ENCODE measurements at places on chromosomes 12 and 14. TPM values are rescaled to one million over a fixed set of nuclear protein-coding genes. Genes with fewer than 3 reads are reported as not detected.

Gene SMIM41
- total RNA-seq = 1.1 TPM

Gene KRT78
- not detected for total RNA-seq

Gene MSI1
- total RNA-seq = not detected

Gene PLEK2
- total RNA-seq = 35.3 TPM

Gene PMEL
- 4.0 TPM for total RNA-seq

Gene CCDC196
- not detected for total RNA-seq

Gene SSTR1
- 13.4 TPM for total RNA-seq

DNA sequence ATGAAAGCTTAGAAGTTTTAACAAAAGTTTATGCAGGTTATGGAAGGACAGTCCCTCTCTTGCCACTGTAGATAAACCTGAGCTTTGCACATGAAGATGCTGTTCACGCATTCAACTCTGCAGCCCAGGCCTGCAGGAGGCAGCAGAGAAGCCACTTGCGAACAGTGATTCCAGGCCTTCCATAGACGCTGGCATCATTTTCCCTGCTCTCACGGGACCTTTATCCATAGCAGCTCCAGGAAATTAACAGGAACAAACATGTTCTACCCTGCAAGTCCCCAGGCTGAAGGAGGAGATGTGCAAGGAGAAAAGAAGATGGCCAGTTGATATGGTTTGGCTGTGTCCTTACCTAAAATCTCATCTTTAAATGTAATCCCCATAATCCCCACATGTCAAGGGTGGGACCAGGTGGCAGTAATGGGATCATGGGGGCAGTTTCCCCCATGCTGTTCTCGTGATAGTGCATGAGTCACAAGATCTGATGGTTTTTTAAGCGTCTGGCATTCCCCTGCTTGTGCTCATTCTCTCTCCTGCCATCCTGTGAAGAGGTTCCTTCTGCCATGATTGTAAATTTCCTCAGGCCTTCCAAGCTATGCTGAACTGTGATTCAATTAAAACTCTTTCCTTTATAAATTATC is 2.0 kb downstream of the ERP27 start:
- no peak for DNase-seq
- H3K27ac ChIP-seq = no peak overlapping the region
- no peak overlapping the region for H3K4me3 ChIP-seq
- peaks cover 9% of the 10 kb centered on the region for H3K4me1 ChIP-seq

- DNase-seq = no peak
- H3K27ac ChIP-seq = no peak overlapping the region
- no peaks in the 10 kb centered on the region for H3K4me1 ChIP-seq
Measured at GRCh38 chr12:59904874-59905521, 309.2 kb downstream of the SLC16A7 start.

- H3K36me3 ChIP-seq = no peaks in the 10 kb centered on the region
- H3K4me3 ChIP-seq = no peak overlapping the region
- DNase-seq = no peak
- H3K4me1 ChIP-seq = peaks cover 4% of the 10 kb centered on the region
- no peak overlapping the region for H3K27ac ChIP-seq
- H3K27me3 ChIP-seq = no peaks in the 10 kb centered on the region
Measured at GRCh38 chr12:31227401-31227981, 98.5 kb downstream of the SINHCAF start.

DNA sequence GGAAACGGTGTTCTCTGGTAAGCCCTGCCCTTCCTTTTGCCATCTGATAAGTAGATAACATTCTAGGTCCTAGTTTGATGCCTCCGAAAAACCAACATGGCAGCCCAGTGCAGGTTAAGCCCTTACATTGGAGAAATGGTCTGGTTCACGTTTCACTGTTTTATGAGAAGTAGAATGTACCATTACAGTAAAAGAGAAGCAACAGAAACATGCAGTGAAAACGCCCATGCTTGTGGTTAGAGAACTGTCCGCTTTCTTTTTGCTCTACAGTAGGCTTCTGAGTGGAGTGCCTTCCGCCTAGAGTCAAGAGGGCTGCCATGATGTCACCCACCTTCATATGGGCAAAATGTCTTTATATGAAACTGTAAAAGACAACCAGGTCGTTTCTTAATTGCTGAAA is 190.4 kb upstream of the BCL2L14 start:
- DNase-seq = no peak
- H3K4me3 ChIP-seq = no peak overlapping the region
- no peak overlapping the region for H3K27ac ChIP-seq
- no peaks in the 10 kb centered on the region for H3K27me3 ChIP-seq
- H3K4me1 ChIP-seq = peaks cover 77% of the 10 kb centered on the region
- peaks cover 17% of the 10 kb centered on the region for H3K36me3 ChIP-seq

DNA sequence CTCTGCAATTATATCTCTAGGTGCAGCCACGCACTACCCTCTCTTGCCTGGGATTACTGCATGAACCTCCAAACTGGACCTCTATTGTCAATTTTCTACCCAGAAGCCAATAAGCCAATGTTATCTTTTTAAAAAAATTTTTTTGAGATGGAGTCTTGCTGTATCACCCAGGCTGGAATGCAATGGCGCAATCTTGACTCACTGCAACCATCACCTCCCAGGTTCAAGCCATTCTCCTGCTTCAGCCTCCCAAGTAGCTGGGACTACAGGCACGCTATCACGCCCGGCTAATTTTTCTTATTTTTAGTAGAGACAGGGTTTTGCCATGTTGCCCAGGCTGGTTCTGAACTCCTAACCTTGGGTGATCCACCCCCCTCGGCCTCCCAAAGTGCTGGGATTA is 11.2 kb upstream of the PXN start:
- no peak overlapping the region for H3K27ac ChIP-seq
- no peak for DNase-seq
- H3K27me3 ChIP-seq = no peaks in the 10 kb centered on the region
- no peaks in the 10 kb centered on the region for H3K4me1 ChIP-seq
- no peaks in the 10 kb centered on the region for H3K36me3 ChIP-seq

DNA sequence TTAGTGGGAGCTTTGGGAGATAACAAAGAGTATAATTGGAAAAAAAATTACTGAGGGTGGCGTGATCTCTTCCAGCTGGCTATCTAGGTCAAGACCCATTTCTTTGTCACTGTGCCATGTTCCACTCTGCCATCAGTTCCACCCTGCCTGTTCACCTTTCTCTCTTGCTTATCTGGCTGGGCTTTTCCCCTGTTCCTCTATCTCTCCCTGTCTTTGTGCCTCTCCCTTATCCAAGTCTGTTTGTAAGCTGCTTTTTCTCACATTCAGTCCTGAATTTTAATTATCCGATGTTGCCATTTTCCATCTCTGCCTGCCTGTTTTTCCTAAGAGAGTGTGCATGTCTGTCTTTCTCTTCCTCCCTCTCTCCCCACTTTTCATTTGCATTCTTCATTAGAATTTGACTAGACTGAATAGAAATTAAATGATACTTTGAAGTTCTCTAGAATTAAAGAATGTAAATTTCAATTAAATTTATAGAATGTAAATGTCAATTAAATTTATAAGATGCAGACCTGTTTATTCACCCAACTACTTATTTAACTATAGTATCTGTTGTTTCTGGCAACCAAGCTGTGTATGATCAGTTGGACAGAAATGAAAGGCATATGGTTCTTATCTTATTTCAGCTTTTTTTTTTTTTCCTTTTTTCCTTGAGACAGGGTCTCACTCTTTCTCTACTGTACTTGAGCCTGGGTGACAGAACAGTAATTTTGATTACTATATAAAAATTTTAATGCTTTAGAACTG is 40.9 kb upstream of the A2ML1 start:
- no peak for DNase-seq
- H3K4me1 ChIP-seq = no peaks in the 10 kb centered on the region
- H3K4me3 ChIP-seq = no peak overlapping the region
- H3K27me3 ChIP-seq = no peaks in the 10 kb centered on the region
- H3K36me3 ChIP-seq = no peaks in the 10 kb centered on the region
- no peak overlapping the region for H3K27ac ChIP-seq

DNA sequence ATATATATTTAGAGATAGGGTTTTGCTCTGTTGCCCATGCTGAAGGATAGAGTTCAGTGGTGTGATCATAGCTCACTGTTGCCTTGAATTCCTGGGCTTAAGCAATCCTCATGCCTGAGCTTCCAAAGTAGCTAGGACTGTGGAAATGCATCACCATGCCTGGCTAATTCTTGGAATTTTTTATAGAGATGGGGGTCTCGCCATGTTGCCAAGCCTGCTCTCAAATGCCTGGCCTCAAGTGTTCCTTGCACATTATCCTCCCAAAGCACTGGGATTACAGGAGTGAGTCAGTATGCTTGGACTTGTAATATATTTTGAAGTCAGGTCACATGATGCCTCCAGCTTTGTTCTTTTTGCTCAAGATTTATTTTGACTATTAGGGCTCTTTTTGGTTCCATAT is 178.0 kb downstream of the RPAP3 start:
- H3K27ac ChIP-seq = no peak overlapping the region
- no peaks in the 10 kb centered on the region for H3K36me3 ChIP-seq
- no peak overlapping the region for H3K4me3 ChIP-seq
- DNase-seq = no peak
- no peaks in the 10 kb centered on the region for H3K4me1 ChIP-seq

- no peaks in the 10 kb centered on the region for H3K4me1 ChIP-seq
- no peaks in the 10 kb centered on the region for H3K36me3 ChIP-seq
- H3K27ac ChIP-seq = no peak overlapping the region
- H3K4me3 ChIP-seq = no peak overlapping the region
- DNase-seq = no peak
Measured at GRCh38 chr14:38073641-38074040, 134.1 kb upstream of the SSTR1 start.

DNA sequence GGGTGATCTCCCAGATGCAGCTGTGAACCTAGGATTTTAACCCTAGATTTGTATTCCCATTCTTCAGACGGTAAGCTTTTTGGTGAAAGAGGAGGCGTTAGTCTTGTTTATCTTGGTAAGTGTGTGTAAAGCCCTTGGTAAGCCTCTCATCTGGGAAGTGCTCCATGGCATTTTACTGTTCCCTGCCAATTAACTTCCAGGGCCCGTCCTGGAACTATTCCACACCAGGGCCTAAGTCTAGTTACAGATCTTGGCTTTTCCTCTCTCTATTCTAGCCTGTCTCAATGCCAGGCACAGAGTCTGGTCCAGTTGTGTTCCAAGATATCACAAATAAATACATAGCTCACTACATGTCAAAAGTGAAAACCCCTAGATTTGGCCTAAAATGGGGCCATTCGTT is 42.4 kb downstream of the YEATS4 start:
- H3K36me3 ChIP-seq = no peaks in the 10 kb centered on the region
- no peak overlapping the region for H3K4me3 ChIP-seq
- no peak overlapping the region for H3K27ac ChIP-seq
- no peak for DNase-seq

DNA sequence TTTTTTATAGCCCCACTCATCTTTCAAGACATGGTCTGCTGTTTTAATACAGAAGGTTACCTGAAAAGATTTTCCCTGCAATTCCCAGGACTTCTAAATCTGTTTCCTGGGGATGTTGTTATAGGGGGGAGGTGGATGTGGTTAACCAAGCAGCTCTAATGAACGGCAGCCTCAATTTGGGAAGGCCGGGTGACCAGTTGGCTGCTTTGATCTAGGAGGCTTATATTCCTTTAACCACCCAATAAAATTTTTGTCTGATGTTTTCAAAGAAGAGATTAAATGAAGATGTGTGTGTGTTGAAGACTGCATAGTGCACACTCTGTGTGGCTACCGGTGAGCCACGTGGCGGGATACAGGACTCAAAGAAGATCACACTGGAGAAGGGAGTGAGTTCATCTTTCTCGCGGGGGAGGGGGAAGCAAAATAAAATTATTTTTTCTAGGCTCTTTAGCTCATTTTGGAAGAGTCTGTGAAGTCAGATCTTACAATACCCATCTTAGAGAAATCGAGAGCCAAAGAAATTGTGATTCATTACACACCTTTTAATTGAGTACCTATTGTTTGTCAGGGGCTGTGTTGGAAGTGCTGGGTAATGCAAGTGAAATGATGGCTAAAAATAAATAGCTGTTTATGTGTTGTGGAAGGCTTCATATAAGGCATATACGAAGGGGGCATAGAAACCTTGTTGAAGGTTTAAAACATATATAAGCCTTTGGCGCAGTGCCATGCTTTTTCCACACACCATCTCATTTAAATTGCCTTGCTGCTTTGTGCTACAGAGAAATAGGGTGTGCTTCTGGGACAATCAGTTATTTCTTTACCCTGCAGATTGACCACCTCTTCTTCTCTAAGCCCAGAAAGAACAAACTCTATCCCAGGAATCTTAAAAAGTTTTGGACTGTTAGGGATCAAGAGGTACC is 18.5 kb downstream of the ELK3 start:
- H3K4me3 ChIP-seq = no peak overlapping the region
- no peak for DNase-seq
- peaks cover 9% of the 10 kb centered on the region for H3K36me3 ChIP-seq
- H3K4me1 ChIP-seq = peaks cover 34% of the 10 kb centered on the region

GRCh38 chr12:24537083-24537860 is 411.6 kb downstream of the BCAT1 start:
- peak overlapping the region; percentile 12 for H3K4me3 ChIP-seq
- peaks cover 38% of the 10 kb centered on the region for H3K4me1 ChIP-seq
- DNase-seq = peak; percentile 23
- no peaks in the 10 kb centered on the region for H3K27me3 ChIP-seq

GRCh38 chr12:73867147-73867546 is 670.5 kb upstream of the ATXN7L3B start:
- no peak for DNase-seq
- no peaks in the 10 kb centered on the region for H3K27me3 ChIP-seq
- no peaks in the 10 kb centered on the region for H3K36me3 ChIP-seq
- H3K27ac ChIP-seq = no peak overlapping the region
- H3K4me3 ChIP-seq = no peak overlapping the region
- H3K4me1 ChIP-seq = no peaks in the 10 kb centered on the region

DNA sequence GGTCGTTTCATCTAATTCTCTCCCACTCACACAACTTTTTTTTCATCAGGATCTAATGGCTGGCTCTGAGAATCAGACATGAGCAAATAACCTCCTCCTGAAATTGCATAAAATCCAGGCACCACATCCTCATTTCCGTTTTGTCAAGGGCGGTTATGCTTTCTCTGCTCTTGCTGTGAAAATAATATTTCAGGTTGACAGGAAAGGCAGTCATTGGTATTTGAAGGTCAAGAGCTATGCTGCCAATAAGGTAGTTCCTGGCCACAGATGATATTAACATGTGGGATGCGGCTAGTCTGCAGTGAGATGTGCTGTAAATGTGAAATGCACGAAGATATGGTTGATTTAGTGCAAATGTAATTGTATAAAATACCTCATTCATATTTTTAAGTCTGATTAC is 870.2 kb upstream of the TMEM132C start:
- H3K36me3 ChIP-seq = no peaks in the 10 kb centered on the region
- H3K27me3 ChIP-seq = peaks cover 15% of the 10 kb centered on the region
- no peak overlapping the region for H3K4me3 ChIP-seq

- no peak overlapping the region for H3K27ac ChIP-seq
- no peak overlapping the region for H3K4me3 ChIP-seq
- no peaks in the 10 kb centered on the region for H3K4me1 ChIP-seq
Measured at GRCh38 chr12:34347367-34347766, 325.1 kb downstream of the ALG10 start.

GRCh38 chr12:26401874-26402273 is 206.5 kb downstream of the SSPN start:
- DNase-seq = no peak
- H3K27me3 ChIP-seq = no peaks in the 10 kb centered on the region
- peaks cover 28% of the 10 kb centered on the region for H3K36me3 ChIP-seq

- H3K4me1 ChIP-seq = no peaks in the 10 kb centered on the region
- H3K27ac ChIP-seq = no peak overlapping the region
- H3K36me3 ChIP-seq = no peaks in the 10 kb centered on the region
- H3K4me3 ChIP-seq = no peak overlapping the region
- H3K27me3 ChIP-seq = no peaks in the 10 kb centered on the region
Measured at GRCh38 chr12:16246264-16246663, 31.2 kb downstream of the SLC15A5 start.
